ENCODE measurements at places on chromosomes 13 and 19. TPM values are rescaled to one million over a fixed set of nuclear protein-coding genes. Genes with fewer than 3 reads are reported as not detected.

The ZNF780B gene
- 57.4 TPM for total RNA-seq

The ZNF358 gene
- 15.1 TPM for total RNA-seq

The CCDC169 gene
- total RNA-seq = not detected

The RFPL4AL1 gene
- total RNA-seq = not detected

The SERP2 gene
- not detected for total RNA-seq

The SPACA4 gene
- total RNA-seq = not detected

The MTUS2 gene
- total RNA-seq = not detected

The SERPINE3 gene
- total RNA-seq = not detected

The NCLN gene
- total RNA-seq = 55.0 TPM

The CEACAM19 gene
- total RNA-seq = not detected

The TMEM38A gene
- total RNA-seq = 6.7 TPM

The MYADM gene
- total RNA-seq = 18.5 TPM

The KIR2DL1 gene
- not detected for total RNA-seq

The EDNRB gene
- total RNA-seq = not detected

The GPR12 gene
- not detected for total RNA-seq

The TRPC4 gene
- not detected for total RNA-seq

The DNASE2 gene
- total RNA-seq = 26.6 TPM

The PALM gene
- total RNA-seq = not detected

The CBARP gene
- not detected for total RNA-seq

The CACNG6 gene
- total RNA-seq = not detected

The WTIP gene
- 0.15 TPM for total RNA-seq

The CARS2 gene
- 168 TPM for total RNA-seq

The SKA3 gene
- 0.53 TPM for total RNA-seq

The FEM1A gene
- 18.7 TPM for total RNA-seq

The PLA2G4C gene
- total RNA-seq = 17.4 TPM

The FXYD3 gene
- total RNA-seq = not detected

The RASAL3 gene
- 88.5 TPM for total RNA-seq

The PDE4A gene
- 10.8 TPM for total RNA-seq

The SIX5 gene
- total RNA-seq = 2.4 TPM

The PEG3 gene
- total RNA-seq = not detected

The VSTM1 gene
- not detected for total RNA-seq

The PALM3 gene
- total RNA-seq = not detected

The SLC39A3 gene
- total RNA-seq = 32.8 TPM

The MBD3L2 gene
- total RNA-seq = not detected

The STAP2 gene
- total RNA-seq = 0.27 TPM

The CD22 gene
- total RNA-seq = 692 TPM

The CGB5 gene
- total RNA-seq = not detected

The DNAJB1 gene
- 82.1 TPM for total RNA-seq

The TNNT1 gene
- not detected for total RNA-seq

The TLE2 gene
- 5.7 TPM for total RNA-seq
